Cerebellar cortex (tissue), 1 donor: ENCODE measurements at places on chromosomes 4 and X.

GRCh38 chr4:102692474-102692873, 68.3 kb downstream of the MANBA start:
- DNase-seq = no peak

DNA sequence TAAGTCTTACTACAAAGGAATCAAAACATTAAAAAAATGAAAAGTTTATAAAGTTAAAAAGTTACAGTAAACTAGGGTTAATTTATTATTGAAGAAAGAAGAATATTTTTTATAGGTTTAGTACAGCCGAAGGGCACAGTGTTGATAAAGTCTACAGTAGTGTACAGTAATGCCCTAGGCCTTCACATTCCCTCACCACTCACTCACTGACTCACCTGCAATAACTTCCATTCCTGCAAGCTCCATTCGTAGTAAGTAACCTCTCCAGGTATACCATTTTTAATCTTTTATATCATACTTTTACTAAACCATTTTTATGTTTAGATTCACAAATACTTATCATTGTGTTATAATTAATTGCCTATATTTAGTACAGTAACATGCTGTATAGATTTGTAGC, 307.5 kb upstream of the FAM241A start:
- DNase-seq = no peak

DNA sequence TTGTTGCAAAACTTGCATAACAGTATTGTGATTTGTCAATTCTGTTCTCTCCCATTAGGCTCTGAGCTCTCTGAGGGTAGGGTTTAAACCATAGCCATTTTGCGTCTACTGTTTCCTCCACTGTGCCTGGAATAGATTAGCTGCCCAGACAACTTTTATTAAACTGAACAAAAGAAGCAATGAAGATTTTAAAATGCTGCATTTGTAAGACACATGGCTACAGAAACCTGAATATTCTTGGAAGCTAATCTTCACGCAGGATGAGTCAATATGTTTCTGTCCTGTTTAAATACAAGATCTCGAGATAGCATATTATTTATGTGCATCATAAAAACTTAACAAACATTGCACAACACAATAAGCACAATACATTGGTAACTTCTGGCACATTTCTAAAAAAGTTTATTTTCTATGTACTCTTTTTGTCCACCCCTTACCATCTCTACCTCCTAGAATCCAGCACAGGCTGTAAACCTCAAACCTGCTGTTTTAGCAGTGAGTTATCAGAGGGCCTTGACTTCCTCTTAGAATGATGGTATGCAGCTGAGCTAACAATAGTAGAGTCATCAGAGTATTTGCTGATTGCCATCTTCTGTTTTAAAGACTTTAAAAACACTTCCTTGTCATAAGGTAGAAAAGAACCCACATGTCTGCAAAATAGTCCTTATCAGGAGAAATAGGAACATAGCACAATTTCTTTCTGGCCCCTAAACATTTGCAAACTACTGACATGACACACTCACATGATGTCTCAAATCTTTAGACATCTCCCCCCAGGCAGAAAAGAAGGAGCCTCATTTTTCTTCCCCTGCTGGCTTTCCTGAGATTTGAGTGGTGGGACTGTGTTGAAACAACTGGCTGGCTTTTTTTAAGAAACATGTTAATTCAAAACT, 10.6 kb upstream of the CCNG2 start:
- no peak for DNase-seq

DNA sequence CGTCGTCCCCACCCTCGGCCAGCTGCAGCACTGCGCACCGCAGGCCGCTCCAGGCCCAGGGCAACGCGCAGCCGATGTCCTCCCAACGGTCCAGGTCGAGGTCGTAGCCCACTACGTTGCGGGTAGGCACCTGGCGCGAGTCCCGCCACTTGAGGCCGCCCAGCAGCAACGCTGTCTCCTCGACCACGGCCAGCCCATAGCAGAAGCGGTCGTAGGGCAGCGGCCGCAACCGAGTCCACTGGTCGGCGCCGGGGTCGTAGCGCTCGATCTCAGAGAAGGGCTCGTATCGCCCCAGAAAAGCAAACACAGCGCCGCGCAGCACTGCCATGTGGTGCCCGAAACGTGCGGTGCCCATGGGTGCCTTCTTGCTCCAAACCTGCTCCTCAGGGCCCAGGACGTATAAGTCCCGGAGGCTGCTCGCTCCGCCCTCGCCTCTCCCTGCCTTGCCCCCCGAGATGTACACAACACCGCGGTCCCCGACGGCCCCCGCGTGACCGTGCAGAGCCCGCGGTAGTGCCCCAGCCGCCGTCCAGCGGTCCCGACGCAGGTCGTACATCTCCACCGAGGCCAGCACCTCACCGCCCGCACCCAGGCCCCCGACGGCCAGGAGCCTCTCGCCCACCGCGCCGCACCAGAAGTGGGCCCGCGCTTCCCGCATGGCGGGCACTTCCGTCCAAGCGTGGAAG, 2.1 kb downstream of the KLHL34 start:
- DNase-seq = no peak

DNA sequence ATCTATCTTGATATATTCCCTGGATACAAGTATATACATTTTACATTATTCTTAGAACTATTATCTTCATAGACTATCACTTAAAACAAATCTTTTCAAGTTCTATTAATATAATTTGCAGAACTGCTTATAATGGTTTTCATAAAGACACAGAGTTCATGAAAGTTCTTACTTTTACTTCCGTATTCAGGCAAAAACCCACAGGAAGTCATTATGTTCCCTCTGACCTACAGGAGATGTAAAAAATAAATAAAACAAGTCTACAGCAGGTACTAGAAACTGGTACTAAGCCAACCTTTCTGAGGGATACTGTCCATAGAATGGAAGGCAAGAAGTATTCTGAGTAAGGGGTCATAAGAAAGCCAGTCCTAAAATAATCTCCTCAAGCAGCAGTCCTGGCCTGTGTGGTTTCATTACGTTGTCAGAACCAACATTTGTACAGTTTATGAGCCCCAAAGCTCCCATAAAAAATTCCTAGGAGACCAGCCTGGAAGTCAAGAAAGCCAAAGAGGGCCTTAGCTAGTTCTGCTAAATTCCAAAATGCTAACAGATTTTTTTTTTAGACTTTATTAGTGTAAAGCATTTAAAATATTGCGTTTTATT, 68.6 kb downstream of the CAMK2D start:
- DNase-seq = no peak

DNA sequence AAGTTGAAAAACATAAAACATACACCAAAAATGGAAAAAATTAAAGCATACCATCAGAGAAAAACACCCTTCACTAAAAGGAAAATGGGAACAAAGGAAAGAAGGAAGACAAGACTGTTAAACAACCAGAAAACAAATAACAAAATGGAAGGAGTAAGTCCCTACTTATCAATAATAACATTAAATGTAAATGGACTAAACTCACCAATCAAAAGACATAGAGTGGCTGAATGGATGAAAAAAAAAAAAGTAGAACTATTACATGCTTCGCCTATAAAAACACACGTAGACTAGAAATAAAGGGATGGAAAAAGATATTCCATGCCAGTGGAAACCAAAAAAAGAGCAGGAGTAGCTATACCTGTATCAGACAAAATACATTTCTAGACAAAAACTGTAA, 19.4 kb upstream of the TMSB15A start:
- DNase-seq = no peak

GRCh38 chrX:46916273-46916672, 4.1 kb downstream of the JADE3 start:
- DNase-seq = no peak

DNA sequence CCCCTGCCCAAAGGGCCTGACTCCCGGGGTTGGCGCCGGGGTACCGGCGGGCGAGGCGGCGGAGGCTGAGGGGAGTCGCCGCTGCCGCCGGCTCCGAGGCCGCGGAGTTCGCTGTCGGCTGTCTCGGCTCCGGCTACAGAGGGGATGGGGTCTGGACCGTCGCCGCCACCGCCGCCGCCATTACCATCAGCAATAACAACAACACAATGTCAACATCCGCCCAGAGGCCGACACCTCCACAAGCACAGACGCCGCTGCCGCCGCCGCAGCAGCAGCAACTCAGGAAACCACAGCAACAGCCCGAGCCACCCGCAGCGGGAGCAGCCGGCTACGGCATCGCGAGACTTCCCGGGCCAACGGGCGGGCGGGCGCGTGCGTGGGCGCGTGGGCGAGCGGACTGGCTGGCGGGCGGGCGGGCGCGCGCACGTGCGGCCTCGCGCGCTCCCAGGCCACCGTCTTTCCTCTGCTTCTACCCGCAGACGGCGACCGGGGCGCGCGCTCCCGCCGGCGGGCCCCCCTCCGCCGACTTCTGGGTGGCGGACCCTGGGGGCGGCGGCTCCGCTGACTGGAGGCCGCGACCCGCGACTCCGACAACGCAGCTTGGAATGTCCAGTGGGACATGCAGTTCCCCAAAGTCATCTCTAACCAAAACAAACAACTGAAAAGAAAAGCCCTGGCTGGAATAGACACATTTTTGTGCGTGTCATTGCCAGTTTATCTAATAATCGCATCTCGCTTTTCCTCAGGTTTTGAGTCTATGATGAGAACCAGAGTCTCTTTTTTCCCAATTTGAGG, at the start of gene CHIC2:
TSS of gene CHIC2 (minus strand) at position 289 of the 795 bp plus-strand sequence. CDS start 305 bp downstream, outside the sequence.
- peak; percentile 88 for DNase-seq

GRCh38 chr4:137129441-137129840, 402.9 kb downstream of the PCDH18 start:
- no peak for DNase-seq

GRCh38 chrX:144946666-144947065, 300.6 kb upstream of the SPANXN1 start:
- DNase-seq = no peak

DNA sequence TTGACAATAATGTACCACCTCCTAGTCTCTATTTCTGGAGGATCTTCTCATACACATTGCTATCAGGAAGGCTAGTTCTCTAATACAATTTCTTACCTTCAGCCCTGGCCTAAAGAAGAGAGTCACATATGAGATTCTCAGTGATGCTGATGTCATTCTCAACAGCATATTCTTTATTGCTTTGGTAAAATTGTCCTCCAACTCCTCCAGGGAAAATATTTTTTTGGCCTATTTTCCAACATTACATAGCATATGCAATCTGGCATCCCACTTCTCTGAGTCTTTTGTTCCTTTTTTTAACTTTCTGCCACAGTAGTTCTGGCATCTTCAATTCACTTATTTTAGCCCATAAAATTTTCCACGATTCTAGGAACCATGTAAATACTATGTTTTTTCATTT, 2363.1 kb downstream of the ARAP2 start:
- no peak for DNase-seq

DNA sequence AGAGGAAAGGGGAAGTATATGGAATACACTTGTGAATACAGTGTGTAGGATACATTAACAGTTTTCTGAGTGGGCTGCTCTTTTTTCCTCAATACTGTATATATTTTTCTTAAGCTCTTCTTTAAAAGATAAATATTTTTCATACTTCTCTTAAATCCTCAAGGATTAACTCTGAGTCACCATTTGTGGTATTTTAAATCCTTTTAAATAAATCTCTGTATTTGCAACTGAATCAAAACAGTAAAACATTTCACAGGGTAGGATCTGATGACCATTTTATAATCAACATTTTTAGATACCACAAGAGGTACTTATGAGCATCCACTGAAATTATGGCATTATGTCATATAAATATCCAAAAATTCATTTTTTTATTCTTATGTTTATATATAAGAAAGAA, 87.6 kb downstream of the GAB1 start:
- no peak for DNase-seq

- no peak for DNase-seq
Observed at GRCh38 chr4:102764901-102765300, 4.1 kb upstream of the MANBA start.

DNA sequence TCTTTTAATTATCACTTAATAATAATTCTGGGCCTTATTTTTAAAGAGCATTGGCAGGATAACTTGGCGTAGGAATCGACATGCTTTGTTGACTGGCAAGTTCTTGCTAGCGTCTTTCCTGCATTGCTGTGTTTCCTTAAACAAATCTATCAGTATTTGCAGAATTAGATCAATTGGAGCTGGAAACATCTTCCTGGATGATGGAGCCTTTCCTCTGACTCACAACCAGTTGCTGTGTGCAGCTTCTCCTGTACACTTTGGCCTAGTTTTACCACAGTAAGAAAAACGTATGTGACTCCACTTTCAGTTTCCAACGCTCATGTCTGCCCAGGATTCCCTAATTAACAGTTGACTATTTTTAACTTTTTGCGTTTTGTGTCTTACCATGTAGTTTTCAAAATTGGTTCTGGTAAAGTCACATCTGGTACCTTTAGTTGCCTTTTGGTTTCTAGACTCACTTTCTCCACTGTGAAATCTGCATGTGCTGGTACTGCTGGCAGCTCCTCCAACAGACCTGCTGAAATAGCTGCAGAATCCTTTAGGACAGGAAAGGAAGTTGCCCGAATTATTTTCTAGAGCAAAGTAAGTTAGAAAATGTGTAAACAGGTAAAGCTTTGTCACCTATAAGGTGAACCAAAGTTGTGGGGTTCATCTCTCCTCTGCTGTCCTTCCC, 553.2 kb upstream of the FAT1 start:
- DNase-seq = no peak

- peak; percentile 95 for DNase-seq
Observed at GRCh38 chr4:110104661-110105060, 93.8 kb downstream of the ELOVL6 start.

- DNase-seq = no peak
Observed at GRCh38 chr4:151263455-151263854, 13.5 kb upstream of the PRSS48 start.

GRCh38 chr4:32684160-32684559, 1964.0 kb downstream of the PCDH7 start:
- DNase-seq = no peak

DNA sequence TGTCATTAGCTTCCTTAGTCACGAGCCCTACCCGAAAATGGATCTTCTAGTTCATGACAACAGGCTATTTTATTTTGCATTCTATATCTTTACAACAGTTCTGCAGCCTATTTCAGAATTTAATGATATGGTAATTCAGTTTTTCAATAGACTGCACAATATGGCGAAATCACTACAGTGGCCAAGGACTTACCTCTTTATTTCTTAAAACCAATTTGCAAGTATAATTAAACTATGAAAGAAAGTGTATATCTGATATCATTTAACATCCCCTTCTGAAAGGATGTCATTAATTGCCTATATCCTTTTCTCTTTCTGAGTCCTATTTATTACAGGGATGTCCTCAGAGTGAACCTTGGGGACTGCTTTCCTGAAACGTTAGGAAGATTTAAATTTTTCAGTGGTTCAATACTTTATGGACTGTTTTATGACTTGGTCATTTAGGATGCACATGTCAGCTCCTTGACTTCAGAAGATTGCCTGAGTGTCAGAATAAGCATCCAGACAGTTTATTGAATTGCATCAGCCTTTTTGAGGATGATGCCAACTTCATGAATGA, 190.8 kb upstream of the GEMIN8 start:
- no peak for DNase-seq

- no peak for DNase-seq
Observed at GRCh38 chr4:88975958-88976774, 80.8 kb downstream of the FAM13A start.

DNA sequence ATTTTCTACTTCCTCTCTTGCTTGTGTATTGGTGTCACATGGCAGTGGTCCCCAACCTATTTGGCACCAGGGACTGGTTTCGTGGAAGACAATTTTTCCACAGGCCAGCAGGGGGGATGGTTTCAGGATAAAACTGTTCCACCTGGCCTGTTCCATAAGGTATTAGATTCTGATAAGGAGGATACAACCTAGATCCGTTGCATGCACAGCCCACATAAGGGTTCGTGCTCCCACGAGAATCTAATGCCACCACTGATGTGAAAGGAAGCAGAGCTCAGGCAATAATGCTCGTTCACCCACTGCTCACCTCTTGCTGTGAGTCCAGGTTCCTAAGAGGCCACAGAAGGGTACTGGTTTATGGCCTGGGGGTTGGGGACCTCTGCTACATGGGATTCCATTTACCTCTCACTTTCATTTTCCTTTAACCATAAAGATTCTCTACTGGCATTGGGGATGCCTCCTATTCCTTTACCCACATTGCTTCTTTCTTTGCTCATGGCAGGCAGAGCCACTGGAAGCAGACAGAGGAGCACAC, 38.1 kb downstream of the SEC31A start:
- DNase-seq = peak; percentile 23
